ENCODE measurements at places on chromosomes 4 and X.

DNA sequence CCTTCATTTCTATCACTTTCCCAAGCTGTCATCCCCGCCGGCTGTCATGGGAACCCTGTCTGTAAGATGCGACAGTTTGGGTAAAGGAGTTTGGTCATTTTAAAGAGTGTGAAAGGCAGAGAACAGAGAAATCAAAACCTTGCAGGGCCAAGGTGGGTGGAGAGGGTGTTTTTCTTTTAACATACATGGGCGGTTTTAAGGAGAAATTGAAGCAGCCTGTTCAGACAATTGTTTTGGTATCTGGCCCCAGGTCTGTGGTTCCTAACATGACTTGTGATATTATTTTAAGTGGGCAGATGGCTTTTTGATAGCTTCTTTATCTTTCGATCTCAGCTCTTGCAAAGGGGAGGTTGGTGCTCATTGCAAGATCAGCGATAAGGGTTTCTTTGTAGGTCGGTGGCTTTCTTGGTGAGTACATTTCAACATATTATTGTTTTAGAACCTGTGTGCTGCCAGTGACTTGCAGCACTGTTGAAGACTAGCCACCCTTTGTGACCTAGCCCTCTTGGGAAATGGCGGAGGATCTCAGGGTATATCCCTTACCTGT is 3.7 kb downstream of the PPP1R3F start:
- no peak for DNase-seq

GRCh38 chr4:152095701-152096070 is 334.9 kb upstream of the GATB start:
- no peak for DNase-seq

DNA sequence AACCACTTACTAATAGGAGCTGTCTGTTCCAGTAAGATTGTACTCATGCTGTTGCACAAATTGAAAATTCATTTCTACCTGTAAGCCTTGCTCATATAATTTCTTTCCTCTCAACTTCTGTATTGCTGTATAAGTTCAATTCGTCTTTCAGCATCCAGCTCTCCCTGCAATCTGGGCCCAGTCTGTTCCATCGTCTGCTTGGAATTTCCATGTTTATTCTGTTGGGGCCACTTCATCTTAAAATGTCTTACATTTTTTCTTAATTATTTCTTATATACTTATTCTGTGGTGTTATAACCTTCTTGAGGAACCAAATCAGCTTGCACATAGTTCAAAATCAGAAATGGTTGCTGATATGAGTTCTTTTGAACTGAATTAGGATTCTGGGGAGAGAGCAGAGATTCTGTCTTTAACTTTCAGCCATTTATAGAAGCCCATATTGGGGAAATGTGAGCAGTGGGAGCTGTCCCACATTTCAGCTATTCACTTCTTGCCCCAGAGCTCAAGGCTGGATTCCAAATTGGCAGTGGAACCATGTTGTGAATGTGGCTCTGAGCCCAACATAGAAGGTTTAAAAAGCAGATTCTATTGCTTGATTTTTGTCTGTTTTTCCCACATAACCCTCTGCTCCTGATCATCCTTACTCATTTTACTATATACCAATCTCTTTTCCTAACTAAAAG is 291.9 kb downstream of the BMPR1B start:
- DNase-seq: no peak

DNA sequence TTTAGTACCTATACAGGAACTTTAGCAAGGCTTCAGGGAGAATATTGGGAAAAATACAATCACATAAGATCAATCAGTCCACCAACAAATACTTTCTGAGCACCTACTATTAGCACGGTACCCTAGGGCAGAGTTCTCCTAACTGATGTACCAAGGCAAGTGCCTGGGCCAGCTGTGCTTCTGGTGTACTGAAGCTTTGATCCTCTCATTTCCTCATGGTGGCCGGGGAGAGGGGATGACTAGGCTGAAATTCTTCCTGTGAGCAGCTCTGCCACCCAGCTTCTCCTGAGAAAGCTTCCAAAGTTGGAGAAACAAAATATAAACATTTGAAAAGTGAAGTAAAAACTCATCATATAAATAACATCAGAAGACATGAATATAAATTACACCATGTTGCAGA is 49.3 kb upstream of the ATOH1 start:
- DNase-seq: no peak

- no peak for DNase-seq
Measured at GRCh38 chr4:98363431-98363830, 102.2 kb downstream of the RAP1GDS1 start.
